ENCODE measurements at places on chromosomes 4 and X. TPM values are rescaled to one million over a fixed set of nuclear protein-coding genes. Genes with fewer than 3 reads are reported as not detected.

TEX13D gene
- total RNA-seq: not detected

JAKMIP1 gene
- 5.1 TPM for total RNA-seq

SPANXN3 gene
- not detected for total RNA-seq

STAP1 gene
- total RNA-seq: not detected

ARHGAP10 gene
- total RNA-seq: 5.1 TPM

PSAPL1 gene
- not detected for total RNA-seq

AFP gene
- 4.0 TPM for total RNA-seq

PNMA3 gene
- total RNA-seq: 8.5 TPM

- DNase-seq: peak; percentile 90
These were observed 5.1 kb upstream of the PLCXD1 start for GRCh38 chrX:275967-276580.

DNA sequence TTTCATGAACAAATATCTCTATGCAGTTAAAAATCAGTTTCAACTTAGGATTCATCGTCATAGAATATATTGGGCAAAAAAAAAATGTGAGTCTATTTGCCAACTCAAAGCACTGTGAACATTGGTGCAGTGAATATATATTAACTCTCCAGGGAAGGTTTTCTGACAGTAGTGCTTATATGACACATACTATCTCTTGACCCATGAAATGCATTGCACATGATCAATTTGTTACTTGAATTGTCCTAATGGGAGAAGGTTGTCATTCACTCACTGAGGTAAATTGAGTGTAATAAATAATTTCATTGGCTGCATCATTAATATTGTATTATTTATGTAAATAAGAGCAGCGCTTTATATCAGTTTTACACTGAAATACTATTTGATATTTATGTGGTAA lies 2458.5 kb downstream of the ARAP2 start:
- no peak for DNase-seq

GRCh38 chr4:105075045-105075444 lies 71.6 kb upstream of the TET2 start:
- no peak for DNase-seq

DNA sequence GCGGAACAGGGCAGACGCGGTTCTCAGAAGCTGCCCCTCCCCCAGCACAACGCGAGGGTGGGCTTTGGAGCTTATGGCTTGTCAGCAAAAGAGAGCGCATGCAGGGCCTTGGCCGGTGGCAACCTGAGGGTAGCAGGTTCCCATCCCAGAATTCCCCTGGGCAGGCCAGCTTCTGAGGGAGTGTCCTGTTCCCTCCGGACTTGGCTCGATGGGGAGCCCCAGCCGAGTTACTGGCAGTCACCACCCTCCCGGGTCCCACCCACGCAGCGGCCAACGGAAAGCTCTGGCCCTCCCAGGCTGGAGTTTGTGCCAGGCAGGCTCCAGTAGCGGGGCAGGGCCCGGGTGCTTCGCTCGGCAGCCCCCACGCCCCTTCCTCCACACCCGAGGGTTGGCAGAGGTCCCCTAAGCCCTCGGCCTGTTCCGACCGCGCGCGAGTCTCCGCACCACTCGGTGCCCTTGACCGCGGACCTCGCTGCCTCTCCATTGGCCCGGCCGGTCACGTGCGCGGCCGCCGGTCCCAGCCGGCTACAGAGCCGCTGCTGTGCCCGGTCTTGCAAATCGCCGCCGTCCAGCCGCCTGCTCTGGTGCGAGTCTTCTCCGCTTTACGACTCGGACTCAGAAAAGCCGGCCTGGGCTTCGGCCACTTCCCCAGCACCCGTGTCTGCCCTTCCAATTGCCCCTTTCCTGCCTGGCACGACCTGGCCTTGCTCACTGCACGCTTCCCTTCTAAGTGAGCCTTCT lies 20.9 kb upstream of the MTM1 start:
- peak; percentile 64 for DNase-seq

- DNase-seq: no peak
These were observed 8.1 kb upstream of the HSD17B10 start for GRCh38 chrX:53442322-53442631.

DNA sequence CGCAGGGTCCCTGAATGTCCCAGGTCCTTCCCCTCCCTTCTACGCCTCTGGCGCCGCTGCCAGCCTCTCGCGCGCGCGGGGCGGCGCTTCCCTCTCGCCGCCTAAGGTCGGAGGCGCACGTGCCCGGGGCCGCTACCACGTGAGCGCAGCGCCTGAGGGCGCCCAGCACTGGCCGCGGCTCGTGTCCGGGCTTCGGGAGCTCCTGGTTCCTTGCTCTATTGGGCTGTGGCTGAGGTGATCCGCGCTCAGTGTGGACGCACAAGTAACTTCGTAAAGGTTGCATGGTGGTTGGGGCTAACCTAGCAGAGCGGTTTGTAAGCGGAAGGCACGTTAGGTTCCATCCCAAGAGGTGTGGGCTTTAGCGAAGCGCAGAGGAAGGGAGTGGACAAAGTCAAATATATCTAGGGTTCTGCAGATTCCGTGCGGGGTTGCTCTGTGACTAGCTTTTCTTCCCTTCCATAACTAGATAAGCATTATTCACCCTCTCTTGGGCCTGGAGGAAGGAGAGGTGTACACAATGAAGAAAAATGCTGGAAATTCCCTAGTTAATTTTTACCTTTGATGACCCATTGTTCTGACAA lies 1.8 kb downstream of the TLL1 start:
- DNase-seq: peak; percentile 77

DNA sequence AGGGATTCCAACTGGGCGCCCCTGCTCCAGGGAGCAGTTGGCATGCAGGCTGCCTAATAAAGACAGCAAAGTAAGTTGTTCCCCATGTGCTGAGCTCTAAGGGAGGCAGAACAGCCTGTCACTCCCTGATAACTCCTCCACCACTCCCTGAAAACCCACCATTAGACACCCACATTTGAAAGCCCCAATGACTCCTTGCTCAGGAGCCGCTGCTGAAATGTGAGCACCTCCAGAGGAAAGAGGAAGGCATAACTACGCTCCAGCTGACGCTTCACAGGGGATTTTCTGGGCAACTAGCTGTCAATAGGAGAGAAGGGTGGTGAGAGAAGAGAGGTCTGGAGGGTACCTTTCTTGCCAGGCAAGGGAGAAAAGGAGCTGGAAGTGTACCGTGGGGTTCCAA lies 62.5 kb downstream of the NPY1R start:
- peak; percentile 30 for DNase-seq

DNA sequence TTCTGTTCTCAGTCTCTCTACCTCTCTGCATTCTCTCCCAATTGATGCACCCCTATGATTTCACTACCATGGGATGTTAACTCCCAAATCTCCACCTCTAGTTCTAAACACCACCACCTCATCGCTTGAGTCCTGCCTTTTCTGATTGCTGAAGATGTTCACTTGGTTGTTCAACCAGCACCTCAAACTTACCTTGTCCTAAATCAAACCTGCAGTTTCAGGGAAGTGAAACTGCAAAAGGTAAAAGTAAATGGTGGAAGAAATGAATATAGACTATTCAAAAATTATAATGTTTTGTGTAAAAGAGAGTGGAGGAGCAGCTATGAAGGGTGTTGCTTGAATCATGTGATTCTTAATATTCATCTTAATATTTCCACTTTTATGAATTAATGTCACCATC lies 91.0 kb downstream of the PDE5A start:
- DNase-seq: no peak

DNA sequence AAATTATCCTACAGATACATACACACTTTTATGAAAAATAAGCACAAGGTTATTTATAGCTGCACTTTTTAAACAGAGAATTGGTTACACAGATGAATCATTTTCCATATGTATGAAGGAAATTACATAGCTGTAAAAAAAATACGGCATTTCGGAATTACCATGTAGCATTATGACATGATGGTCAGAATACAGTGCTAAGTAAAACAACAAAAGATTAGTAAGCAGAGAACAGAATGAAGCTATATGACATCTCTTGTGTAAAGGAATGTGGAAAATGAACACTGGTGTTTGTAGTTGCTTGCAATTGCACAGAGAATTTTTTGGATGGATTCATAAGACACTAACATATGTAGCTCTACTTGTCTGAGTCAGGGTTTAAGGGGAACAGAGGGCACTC lies 1222.0 kb upstream of the PRKX start:
- no peak for DNase-seq

GRCh38 chr4:170090352-170091052 lies 746 bp upstream of the AADAT start:
- no peak for DNase-seq

DNA sequence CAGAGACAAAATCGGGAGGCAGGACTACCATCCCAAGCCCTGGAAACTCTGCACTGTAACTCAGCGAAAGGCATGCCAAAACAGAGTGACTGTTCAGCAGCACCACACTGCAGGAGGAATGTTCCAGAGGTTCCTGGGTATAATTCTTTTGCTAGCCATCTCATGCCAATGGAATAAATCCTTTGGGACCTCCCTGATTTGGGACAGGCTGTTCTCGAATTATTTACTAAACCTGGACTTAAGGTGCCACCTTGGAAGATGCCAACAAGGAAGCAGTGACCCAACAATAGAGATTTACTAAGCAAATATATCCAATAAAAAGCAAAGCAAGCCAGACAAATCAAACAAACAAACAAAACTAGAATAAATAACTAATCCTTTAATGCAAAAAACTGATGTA lies 9.3 kb downstream of the AADAT start:
- no peak for DNase-seq

DNA sequence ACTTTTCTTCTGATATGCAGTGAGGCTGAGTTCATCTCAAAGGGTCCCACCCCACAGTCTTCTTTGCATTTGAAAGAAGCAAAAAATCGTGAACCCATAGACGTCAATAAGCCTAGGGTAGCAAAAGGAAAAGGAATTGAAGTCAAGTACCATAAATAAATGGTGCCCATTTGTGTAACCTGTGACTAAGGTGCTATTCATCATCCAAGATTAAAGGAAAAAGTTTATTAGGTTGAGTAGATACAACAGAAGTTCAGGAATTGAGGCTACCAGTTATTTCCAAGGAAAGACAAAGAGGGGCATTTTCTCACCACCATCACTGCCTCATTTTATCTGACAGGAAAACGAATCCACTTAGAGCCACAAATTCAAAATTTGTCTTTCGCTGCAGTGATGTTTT lies 18.8 kb upstream of the GRSF1 start:
- DNase-seq: no peak

DNA sequence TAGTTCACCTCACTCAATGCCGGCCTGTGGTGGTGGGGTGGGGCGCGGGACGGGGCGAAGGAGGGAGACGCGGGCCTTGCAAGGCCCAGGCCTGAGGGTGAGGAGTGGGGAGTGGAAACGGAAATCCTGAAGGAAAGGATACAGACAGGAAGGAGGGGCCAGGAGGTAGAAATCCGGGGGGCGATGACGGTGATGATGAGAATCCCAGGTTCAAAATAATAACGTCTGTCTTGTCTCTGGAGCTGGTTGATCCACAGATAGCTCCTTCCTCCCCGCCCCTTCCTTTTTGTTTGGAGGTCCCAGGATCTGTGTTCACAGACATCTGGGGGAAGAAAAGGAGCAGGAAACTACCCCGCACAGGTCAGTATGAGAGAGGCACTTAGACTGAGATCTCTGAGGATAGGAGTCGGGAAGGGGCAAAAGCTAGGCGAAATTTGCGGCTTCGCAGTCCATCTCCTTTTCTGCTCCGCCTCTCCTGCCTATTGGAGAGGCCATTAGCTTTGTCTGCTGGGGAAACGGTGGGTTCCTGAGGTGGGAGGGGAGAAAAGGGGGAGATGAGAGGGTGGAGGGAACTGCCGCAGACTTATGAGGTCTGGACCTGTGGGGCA lies 746 bp downstream of the TCEAL7 start:
- DNase-seq: peak; percentile 64

DNA sequence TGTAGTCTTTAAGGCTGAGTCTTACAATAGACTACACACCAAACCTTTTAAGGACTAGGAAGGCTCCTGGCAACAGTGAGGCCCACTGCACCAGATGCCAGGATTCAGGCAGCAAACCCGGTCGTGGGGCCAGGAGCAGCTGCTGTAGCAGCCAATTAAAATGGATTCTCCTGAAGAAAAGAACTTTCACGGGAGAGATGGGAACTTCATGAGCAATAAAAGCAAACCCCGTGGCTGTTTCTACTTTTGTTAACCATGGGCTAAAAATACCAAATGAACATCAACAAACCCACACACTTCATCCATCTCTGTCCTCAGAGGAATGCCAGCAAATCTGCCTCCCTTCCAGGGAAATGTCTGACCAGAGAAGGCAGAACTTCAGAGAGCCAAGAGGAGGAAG lies 101.4 kb downstream of the BTC start:
- no peak for DNase-seq

DNA sequence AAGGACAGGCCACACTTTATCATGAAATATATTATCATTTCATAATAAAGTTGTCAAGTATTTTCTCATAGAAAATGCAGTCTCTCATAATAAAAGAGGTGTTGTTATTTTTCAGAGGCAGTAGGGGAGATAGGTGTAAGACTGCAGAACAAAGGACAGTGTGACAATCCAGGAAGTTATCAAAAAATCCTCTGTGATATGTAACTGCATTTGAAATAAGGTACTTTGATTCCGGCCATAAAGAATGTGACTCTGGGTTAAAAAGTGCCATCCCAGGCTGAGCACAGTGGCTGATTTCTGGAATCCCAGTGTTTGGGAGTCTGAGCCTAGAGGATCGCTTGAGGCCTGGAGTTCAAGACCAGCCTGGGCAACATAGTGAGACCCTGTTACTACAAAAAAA lies 37.6 kb upstream of the TMPRSS11B start:
- no peak for DNase-seq

DNA sequence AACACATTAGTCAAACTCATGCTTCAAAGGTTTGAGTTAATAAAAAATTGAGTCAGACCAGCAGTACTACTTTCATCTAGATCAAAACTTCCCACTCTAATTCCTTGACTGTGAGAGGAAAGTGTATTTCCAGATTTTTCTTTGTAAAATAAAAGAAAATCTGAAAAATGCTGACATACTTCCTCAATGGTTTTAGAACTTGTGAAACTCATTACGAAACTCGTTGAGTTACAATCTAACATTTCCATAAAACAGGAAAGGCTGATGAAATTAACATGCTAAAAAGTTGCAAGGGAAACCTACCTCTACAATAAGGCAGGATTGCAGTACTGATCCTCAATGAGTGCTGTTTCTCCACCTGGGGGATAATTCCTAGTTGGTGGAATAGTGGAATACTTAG lies 217.8 kb upstream of the HCCS start:
- DNase-seq: no peak

Measured in GM23338 (cell line).